Right ventricle myocardium inferior (tissue), 1 donor: ENCODE measurements at places on chromosomes 13 and 19.
A peak's percentile ranks its signal among the peaks of the same experiment; 100 is the strongest.

GRCh38 chr13:29711776-29712175, 116.3 kb upstream of the SLC7A1 start:
- DNase-seq, result no peak

DNA sequence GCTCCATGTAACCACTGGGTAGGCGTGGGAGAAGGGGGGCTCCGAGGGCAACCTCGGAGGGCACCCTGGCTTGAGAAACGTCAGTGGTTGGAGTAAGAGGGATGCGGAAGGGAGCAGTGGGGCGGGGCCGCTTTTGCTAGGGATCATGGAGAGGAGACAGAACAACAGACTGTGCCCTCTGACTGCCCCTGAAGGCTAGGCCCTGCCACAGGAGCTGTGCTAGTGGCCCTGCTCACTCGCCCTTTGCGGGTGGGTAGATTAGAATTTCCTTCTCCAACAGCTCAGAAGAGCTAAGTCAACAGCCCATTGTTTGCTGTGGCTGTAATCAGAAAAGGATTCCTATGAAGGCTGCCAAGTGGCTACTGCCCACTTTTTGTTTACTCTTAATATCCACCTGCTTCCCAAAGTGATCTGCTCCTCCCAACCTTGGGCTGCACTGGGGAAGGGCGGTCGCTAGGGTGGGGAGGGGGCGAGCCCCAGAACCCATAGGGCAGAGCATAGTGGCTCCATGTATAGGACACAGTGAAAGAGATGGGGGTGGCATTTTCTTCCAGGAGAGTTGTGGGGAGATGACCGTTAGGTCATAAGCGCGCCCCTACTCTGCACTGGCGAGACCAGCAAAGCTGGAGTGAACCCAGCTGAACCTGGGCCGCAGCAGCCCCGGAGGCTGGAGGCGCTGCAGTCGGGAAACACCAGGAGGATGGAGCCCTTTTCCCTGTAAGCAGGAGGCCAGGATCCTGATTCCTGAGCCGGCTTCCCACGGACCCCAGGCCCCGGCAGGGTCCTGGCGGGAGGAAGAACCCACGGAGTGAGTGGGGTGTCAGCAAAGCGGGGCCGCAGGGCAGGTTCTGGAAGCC, 1.9 kb upstream of the C1QTNF9 start:
- no peak for DNase-seq

DNA sequence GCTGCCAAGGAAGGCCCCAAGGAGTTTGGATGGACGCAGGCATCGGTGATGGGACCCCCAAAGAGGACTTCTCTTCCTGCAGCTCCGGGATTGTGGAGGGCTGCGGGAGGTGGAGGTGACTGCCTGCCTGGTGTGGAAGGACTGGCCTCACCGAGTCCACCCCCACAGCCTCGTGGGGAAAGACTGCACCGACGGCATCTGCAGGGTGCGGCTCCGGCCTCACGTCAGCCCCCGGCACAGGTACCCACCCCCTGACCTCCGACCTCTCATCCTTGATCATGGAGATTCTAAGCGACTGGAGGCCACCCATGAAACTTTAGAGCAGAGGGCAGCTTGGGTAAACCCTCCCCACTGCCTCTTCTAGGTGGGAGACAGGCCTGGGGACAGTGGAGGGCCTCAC, 16.9 kb upstream of the CLASRP start:
- DNase-seq, result no peak

- DNase-seq, result no peak
Measured at GRCh38 chr13:32925506-32925905, 90.7 kb upstream of the KL start.

DNA sequence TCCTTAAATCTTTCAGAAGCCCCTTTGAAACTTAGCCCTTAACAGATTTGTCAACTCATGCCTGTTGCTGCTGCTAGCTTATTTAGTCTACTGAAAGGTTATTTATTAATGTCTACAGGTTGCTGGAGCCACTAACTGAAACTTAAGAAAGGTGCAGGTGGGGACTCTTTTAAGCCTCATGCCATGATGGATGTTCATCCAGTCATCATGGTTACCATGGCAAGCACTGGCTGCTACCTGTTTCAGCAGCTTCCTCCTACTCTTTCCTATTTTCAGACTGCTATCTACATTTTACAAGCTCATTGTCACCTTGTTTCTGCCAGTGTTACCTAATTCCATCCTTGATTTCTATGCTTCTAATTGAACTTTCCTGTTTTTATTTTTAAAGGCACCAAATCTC, 27.1 kb downstream of the DGKH start:
- DNase-seq, result no peak

DNA sequence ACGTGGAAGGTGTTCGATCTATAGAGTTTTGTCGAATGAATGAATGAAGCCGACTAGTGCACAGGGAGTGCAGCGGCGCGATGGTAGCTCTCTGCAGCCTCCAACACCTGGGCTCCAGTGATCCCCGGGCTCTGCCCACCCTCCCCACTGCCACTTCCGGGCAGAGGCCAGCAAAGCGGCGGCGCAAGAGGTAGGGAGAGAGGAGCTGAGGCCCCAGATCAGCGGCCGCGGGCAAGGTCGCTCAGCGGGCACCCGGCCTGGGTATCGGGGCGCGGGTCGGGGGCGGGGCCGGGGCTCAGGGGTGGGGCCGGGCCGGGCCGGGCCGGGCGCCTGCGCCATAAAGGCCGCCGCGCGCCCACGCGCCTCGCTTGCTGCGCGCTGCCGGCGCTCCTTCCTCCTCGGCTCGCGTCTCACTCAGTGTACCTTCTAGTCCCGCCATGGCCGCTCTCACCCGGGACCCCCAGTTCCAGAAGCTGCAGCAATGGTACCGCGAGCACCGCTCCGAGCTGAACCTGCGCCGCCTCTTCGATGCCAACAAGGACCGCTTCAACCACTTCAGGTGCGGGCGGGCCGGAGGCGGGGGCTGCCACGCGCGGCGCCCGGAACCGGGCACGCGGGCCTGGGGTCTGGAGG, at the start of gene GPI:
Gene GPI (plus strand): TSS at position 367 of the 633 bp plus-strand sequence. CDS start 71 bp downstream, at position 438.
- DNase-seq, result peak; percentile 87
